ENCODE measurements at places on chromosomes 5 and 9.

- peak; percentile 13 for DNase-seq
Measured at GRCh38 chr9:38641985-38642864, 21.8 kb upstream of the ANKRD18A start.

DNA sequence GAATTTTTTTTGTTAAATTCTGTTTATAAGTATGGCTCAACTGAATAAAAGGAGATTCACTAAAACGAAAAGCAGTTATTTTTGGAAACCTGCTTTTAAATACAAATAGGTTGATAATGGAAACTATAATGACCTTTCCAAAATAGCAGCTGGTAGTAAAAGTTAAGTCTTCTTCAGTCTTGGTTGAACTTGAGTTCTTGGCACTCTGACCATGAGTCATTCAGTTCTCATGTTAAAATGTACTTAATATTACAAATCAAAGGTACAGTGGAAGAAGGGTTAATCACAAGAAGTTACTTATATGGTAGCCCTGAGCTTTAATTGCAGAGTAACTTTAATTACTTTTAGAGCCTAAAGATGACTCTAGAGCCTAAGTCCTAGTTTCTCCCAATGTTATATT, 62.1 kb downstream of the KLF9 start:
- DNase-seq = peak; percentile 46

DNA sequence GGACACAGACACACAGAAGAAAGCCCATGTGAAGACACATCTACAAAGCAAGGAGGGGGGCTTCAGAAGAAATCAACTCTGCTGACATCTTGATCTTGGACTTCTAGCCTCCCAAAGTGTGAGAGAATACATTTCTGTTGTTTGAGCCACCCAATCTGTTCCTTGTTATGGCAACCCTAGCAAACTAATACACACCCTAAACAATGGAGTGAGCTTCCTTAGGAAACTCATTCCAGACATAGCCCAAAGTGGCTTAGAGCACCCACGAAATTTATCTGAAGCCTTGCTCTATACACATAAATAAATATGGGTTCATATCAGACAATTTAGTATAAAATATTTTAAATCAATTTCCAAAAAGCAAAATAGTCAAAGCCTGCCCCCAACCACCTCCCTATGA, 7.6 kb upstream of the TBC1D2 start:
- DNase-seq = peak; percentile 59

- peak; percentile 18 for DNase-seq
Measured at GRCh38 chr9:92141144-92142129, 26.2 kb upstream of the SPTLC1 start.

- peak; percentile 3 for DNase-seq
Measured at GRCh38 chr5:15425766-15426165, 74.2 kb upstream of the FBXL7 start.

- DNase-seq = peak; percentile 69
Measured at GRCh38 chr5:82466986-82467561, 188.9 kb upstream of the RPS23 start.

GRCh38 chr5:168273056-168273980, 18.1 kb upstream of the WWC1 start:
- no peak for DNase-seq

DNA sequence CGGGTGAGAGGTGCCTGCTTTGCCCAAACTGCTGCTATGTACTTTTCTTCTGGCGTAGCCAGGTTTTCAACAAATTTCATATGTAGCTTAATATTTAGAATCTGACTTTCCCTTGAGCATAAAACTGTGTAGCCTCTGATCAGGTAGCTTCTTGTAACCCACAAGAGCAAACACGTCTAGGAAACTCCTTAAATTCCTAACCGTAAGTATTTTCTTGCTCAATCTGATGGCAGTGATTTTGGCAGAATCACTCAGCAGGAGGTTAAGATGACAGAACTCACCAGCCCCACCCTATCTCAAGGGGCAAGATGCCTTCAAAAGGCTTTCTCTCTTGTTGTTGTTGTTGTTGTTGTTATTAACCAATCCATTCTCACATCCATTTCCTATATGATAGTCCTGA, 20.8 kb downstream of the CKMT2 start:
- DNase-seq = no peak

DNA sequence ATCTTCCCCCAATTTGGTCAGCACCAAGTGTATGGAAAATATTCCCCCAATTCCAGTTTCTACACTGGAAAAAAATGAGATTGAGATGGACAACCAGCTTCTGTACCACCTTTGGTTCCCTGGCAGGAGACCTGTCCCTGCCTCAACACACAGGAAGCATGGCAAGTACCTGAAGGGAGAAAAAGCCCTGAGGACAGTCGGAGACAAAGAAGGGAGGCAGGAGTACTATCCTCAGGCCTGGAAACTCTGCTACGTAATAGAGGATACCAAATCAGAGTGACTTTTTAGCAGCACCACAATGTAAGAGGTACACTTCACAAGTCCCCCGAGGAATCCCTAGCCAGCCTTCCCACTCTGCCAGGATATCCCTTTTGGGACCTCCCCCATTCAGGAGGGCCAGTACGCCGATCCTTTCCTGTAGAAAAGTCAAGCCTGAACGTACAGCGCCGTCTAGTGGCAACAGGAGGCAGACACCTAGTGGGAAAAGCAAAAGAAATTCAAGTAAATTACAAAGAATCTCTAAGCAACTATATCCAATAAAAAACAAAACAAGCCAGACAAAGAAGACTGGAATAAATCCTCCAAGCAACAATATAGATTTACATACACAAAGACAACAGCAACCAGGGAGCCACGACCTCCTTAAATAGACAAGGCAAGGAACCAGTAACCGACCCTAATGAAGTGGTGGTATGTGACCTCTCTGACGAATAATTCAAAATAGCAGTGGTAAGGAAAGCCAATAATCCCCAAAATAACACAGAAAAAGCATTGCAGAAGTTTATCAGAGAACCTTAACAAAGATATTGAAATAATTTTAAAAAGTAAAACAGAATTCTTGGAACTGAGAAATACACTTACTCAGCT, 63.3 kb upstream of the SLCO6A1 start:
- DNase-seq = peak; percentile 15

DNA sequence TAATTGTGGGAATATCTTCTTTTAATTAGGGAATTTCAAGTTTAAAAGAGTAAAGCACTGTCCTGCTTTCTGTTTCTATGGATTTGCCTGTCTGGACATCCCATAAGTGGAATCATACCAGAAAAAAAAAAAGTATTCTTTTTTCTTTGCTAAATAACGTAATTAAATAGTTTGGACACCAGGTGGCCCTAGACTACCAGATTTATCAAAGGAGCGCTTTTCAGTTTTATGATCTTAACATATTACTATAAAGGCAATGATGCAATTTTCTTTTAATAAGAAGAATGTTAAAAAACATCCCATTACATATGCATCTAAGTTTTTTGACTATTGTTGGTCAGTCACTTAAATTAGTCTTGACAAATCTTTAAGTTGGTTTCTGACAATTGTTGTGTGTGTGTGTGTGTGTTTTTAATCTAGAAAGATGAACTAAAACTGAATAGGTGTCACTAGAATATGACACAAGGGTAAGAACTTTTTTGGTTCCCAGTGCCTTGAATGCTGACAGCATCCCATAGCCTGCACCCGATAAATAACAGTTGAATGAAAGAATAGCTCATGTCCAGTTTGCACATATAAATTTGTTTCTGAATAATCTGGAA, 49.5 kb downstream of the C5orf22 start:
- peak; percentile 49 for DNase-seq

DNA sequence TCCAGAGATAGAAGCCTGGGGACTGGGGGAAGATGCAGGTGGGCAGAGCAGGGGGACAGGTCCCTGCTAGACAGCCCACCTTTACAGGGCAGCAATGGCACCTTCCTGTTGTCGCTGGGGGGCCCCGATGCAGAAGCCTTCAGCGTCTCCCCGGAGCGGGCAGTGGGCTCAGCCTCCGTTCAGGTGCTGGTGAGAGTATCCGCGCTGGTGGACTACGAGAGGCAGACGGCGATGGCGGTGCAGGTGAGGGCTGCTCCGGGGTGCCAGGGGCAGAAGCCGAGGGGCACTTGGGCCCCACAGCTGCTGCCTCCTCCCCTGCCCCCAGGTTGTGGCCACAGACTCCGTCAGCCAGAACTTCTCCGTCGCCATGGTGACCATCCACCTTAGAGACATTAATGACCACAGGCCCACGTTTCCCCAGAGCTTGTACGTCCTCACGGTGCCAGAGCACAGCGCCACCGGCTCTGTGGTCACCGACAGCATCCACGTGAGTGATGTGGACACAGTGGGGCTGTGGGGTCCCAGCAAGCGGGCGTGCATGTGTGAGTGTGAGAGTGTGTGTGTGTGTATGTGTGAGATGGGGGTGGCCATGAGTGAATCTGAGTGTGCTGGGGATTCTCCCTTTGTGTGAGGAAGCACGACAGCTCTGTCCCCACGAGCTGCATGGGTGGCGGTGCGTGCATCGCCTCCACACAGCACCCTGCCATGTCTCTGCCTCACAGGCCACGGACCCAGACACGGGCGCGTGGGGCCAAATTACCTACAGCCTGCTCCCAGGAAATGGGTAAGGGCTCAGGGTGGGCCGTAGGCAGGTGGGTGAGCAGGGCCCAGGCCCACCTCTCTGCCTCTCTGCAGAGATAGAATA, 28.4 kb downstream of the CDHR2 start:
- DNase-seq = no peak

DNA sequence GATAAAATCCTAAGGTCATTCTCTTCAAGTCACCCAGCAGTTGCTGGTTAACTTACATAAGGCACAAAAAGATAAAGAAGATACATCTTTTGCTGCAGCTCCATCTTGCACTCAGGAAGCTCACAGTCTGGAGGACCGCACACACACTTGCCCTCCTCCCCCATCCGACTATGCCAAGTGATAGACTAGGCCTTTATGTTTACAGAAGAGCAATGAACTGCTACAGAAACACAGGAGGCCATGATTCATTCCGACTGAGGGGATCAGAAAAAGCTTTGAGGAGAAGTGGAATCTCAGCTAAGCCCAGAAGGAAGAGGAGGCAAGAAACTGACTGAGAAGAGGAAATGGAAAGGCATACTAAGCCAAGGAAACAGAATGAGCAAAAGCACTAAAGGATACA, 17.4 kb downstream of the NRG2 start:
- no peak for DNase-seq

DNA sequence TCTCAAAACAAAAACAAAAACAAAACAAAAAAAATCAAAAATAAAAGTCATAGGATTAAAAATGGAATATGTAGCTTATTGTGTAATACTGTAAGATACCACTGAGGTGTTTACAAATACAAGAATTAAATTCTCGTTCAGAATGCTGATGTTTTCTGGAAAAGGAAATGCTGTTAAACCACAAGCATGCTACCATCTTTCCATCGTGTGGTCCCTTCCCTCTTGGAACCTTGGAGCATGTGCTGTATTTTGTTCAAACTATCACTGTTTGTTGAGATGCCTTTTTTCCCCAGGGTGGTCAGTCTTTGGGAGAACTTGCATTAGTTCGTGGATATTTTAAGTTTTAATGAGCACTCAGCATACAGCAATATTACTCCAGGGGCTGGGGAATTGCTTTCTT, 39.7 kb downstream of the SUB1 start:
- DNase-seq = peak; percentile 60

- DNase-seq = peak; percentile 24
Measured at GRCh38 chr5:32627219-32627870, 42.0 kb downstream of the SUB1 start.

- DNase-seq = no peak
Measured at GRCh38 chr9:114954956-114955582, 24.7 kb upstream of the TNFSF8 start.

DNA sequence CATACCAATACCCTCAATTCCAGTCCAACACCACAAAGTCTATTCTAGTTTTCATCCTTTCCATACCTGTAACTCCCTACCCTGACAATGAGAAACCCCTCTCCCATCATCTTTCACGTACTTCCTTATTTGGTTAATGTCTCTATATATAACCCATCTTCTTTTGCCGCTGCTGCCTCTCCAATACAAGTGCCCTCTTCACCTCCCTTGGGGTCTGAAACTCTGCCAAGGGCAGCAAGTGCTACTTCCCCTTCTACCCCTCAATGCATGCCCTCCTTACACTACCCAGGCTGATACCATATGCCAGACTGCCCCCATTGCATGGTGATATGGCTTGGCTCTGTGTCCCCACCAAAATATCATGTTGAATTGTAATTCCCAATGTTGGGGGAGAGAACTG, 24.4 kb upstream of the SMIM15 start:
- no peak for DNase-seq

DNA sequence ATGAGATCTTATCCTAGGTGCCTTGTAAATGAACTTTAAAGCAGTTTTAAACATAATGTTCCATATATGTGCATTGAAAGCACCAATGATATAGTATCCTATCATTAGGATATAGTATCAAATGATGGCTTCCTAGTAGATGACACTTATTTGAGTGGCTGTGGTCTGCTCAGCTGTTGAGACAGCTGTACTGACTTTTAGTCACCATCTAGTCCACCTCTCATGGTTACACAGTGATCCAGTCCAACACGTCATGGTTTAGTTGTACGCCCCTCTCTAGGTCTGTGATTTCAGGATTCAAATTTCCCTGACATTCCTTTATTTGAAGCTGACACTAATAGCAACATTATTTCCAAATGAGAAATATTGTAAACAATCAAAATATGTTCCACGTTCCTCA, 127.3 kb upstream of the TUT7 start:
- no peak for DNase-seq

DNA sequence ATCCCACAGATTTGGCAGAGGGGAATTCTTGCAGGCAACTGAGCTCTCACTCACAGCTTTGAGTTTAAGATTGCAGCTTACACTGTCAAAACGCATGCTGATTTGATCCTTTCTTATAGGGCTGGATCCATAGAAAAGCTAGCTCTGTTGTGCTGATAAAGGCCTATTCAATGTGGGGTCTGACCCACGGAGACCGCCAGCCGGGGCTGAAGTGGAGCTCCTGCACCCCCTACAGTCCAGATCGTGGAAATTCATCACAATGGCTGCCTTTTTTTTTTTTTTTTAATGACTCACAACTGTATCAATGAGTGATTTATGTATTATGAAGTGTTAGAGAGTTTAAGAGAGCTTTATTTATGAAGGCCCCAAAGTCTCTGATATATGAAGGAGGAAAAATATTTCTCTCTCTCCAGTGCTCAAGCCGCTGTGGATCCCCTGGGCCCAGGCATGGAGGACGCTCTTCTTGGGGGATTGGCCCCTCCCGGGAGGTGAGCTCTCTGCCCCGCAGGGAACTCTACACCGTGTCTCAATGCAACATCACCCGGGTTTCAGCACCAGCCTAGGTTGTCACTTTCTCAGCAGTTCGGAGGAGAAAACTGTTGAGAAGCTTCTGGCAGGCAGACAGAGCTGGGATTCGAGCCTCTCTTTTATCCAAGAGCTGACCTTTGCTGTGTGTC, 700.2 kb downstream of the IRX1 start:
- no peak for DNase-seq
